ENCODE measurements at places on chromosomes 13 and 19.

GRCh38 chr13:99022941-99023340 is 45.1 kb upstream of the DOCK9 start:
- H3K36me3 ChIP-seq = peaks cover 7% of the 10 kb centered on the region
- no peaks in the 10 kb centered on the region for H3K27me3 ChIP-seq
- H3K27ac ChIP-seq = no peak overlapping the region
- H3K4me3 ChIP-seq = no peak overlapping the region
- no peak for DNase-seq

DNA sequence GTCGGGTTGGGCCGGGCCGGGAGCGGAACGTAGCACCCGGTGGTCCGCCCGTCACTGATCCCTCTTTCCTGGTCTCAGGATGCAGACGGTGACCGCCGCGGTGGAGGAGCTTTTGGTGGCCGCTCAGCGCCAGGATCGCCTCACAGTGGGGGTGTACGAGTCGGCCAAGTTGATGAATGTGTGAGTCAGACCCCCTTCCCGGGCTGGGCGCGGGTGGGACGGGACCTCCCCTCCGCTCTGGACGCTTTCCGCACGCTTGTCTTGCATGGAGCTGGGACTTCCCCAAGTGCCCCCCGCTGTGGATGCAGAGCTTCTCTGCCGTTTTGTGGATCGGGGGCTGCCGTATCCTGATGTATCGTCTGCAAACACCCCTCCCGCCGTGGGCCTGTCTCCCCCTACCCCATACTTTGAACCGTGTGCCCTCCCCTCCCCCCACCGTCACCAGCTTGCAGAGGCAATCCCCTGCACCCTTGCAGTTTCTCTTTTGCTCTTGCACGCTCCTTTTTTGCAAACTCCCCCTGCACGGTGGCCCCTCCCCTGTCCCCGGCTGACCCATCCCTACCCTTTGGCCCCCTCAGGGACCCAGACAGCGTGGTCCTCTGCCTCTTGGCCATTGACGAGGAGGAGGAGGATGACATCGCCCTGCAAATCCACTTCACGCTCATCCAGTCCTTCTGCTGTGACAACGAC is 669 bp downstream of the GADD45B start:
- peak overlapping the region; percentile 93 for H3K4me3 ChIP-seq
- H3K36me3 ChIP-seq = peaks cover 23% of the 10 kb centered on the region
- peak; percentile 62 for DNase-seq
- H3K27me3 ChIP-seq = no peaks in the 10 kb centered on the region
- peaks cover 16% of the 10 kb centered on the region for H3K4me1 ChIP-seq

DNA sequence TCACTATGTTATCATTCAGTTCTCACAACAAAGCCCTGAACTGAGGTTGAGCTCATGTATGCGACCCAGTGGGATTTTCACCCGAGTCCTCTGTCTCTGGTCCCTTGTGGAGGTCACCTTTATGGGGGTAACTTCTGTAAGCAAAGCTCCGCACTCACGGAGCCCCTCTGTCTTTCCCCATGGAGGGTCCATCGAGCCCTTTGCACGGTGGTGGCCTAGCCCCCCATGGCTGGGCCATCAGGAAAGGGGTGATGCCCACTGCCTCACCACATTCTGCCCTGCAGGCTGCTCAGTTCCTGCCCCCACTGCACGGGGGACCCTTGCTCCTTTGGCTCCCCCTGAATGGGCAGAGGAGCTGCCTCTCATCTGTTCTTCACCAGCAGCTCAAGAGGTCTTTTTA is 39.6 kb downstream of the CHST8 start:
- peaks cover 5% of the 10 kb centered on the region for H3K27me3 ChIP-seq
- no peaks in the 10 kb centered on the region for H3K36me3 ChIP-seq
- no peak overlapping the region for H3K27ac ChIP-seq
- no peak for DNase-seq
- no peak overlapping the region for H3K4me3 ChIP-seq

GRCh38 chr19:38741670-38742069 is 2.6 kb downstream of the CAPN12 start:
- H3K4me3 ChIP-seq = no peak overlapping the region
- H3K36me3 ChIP-seq = peaks cover 3% of the 10 kb centered on the region
- H3K27ac ChIP-seq = no peak overlapping the region
- H3K27me3 ChIP-seq = peaks cover 6% of the 10 kb centered on the region

GRCh38 chr13:77898097-77898496 is 20.5 kb downstream of the EDNRB start:
- H3K36me3 ChIP-seq = no peaks in the 10 kb centered on the region
- no peak for DNase-seq
- no peak overlapping the region for H3K27ac ChIP-seq
- H3K27me3 ChIP-seq = no peaks in the 10 kb centered on the region
- H3K4me3 ChIP-seq = no peak overlapping the region
